Activated CD4-positive, alpha-beta T cell treated with anti-CD3 and anti-CD28 coated beads, Interleukin-2, amount 10 ng/mL, durations not matched to agents 24 days and 14 days (primary cell): ENCODE measurements at places on chromosomes 4 and X. TPM values are rescaled to one million over a fixed set of nuclear protein-coding genes. Genes with fewer than 3 reads are reported as not detected.

GRCh38 chr4:55830716-55831115, 11.1 kb downstream of the EXOC1L start:
- no peak for DNase-seq

DNA sequence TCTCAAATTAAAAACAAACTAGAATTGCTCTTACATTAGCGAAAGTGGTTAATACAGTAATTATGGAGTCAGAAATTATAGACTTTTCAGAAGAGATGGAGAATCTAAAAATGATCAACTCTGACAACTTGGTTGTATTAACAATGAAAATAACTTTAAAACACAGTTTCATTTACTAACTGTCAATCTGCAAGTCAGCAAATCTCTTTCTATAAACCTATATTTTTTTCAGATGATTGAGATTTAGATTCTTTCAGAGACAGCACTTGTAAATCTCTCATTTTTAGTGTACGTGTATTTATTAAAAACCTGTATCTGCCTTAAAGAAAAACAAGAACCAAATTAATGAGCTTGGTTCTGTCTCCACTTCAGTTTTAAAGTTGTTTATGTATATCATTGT, 311.4 kb downstream of the EPHA5 start:
- no peak for DNase-seq

The SLIT2 gene
- total RNA-seq = 0.07 TPM in 2 replicates

The NAA11 gene
- total RNA-seq = not detected in 2 replicates
